ENCODE measurements at places on chromosomes 3 and 15.

DNA sequence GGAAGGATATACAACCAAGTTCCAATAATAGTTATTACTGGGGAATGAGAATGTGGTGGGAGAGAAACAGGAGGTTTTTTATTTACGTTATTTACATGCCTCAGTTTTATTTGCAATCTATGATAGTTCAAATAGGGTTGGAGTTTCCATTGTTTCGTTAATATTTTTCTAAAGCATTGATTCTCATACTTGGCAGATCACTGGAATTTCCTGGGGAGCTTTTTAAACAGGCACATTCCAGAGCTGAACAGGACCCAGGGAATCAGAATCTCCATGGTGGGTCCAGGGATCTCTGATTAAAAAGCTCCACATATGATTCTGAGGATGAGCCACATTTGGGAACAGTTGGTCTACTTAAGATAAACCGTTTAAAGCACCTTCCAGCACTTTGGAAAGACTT lies 123.9 kb downstream of the IL20RB start:
- no peak for DNase-seq

- DNase-seq: no peak
Observed at GRCh38 chr3:126867190-126867862, 115.6 kb upstream of the PLXNA1 start.

GRCh38 chr3:47227678-47228077 lies 54.9 kb downstream of the KIF9 start:
- no peak for DNase-seq

GRCh38 chr15:100464888-100465287 lies 63.9 kb downstream of the CERS3 start:
- no peak for DNase-seq

GRCh38 chr15:69755551-69756310 lies 303.1 kb downstream of the RPLP1 start:
- DNase-seq: peak; percentile 91

DNA sequence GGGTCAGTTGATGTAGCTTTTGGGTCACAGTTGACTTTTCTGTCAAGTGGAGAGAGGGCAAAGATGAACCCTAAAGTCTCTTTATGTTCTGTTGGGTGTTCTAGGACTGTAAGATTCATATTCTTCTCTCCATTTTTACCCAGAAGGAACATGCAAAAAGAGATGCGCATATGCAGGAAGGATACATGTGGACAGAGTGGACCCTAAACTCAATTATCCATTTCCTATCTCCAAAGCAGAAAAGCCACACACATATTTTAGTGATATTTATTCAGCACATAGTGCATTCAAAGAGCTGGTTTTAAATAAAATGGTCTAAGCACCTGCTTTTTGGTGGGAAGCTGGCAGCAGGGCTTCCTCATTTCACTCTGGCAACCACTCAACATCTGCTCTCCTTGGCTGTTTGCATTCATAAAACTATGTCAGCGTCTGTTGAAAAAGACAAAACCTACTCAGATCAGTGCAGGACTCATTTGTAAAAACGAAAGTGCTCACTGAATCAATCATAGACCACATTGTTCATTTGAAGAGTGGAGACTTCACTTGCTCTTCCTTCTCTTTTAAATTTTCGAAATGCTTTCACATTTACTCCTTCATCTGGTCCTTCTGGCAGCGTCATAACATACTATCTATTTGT lies 96.6 kb downstream of the SEMA6D start:
- no peak for DNase-seq

GRCh38 chr3:177842743-177843734 lies 645.8 kb upstream of the TBL1XR1 start:
- DNase-seq: no peak

DNA sequence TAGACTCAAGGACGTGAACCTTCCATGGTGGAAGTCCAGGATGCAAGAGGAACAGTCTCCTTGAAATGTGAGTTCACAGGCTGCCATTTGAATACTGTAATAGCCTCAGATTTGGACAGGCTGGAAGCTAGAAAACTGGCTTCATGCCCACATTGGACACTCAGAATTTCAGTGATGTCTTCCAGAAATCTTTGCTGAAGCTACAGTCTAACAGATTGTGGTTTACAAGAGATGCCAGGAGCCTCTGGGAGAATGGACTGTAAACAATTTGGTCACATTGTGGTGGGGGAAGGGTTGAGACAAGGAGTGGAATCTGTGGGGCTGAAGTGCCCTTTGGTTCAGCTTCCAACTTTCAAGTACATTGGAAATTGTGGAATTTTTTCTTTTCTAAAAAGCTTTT lies 252.0 kb upstream of the PROK2 start:
- no peak for DNase-seq

DNA sequence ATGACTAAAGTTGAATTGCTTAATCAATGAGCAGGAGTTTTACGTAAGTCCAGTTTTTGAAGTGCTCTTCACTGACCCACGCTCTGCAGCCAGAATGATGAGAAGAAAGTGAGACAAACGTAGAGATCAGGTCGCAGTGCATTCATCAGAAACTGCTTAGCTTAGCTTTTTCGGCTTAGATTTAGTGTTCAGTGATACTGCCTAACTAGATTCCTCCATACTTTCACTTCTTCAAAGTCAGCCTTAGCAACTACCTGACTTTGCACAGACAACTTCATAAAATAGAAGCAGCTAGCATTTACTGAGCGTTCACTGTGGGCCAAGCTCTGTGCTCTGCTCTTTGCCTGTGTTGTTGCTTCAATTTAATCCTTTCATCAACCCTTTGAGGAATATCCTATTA lies 116.1 kb downstream of the KCNH8 start:
- no peak for DNase-seq

GRCh38 chr15:57533448-57533799 lies 58.3 kb upstream of the MYZAP start:
- no peak for DNase-seq

GRCh38 chr3:34140616-34141015 lies 342.2 kb downstream of the PDCD6IP start:
- no peak for DNase-seq

- peak; percentile 82 for DNase-seq
Observed at GRCh38 chr3:33115024-33115768, 1.4 kb downstream of the CRTAP start.

GRCh38 chr15:78628227-78628626 lies 7.4 kb upstream of the CHRNA3 start:
- no peak for DNase-seq

DNA sequence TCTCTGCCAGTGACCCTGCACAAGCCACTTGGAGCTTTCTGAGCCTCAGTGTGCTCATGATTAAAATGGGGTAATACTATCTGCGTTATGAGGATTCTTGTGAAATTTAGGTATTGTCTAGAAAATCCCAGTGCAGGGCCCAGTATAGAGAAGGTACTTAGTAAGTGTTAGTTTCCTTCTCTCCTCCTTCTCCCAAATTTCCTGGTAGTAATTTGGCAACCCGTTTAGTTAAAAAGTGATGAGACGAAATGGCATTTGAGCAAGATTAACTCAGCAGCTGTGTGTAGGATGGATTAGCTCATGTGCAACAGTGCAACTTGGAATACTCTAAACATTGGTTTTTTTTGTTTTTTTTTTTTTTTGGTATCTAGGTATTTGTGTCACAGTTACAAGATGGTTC lies 84.6 kb downstream of the SLCO3A1 start:
- DNase-seq: no peak

DNA sequence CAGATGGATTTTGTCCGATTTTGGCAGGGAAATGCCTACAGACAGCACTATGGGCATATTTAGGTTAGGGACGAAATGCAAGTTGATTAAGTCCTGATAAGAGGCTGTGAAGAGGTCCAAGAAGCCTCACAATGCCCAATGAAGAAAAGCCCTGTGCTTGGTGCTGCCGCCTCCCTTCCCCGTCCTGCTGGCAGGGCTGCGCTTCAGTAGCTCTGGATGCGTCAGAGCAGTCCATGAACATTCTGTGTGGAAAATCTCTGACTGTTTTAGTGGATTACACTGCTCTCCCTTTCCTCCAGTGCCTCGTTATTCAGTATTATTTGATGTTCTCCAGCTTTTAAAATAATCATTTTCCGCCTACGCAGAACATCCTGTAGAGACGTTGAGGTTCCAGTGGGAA lies 39.6 kb downstream of the MLH1 start:
- no peak for DNase-seq

GRCh38 chr3:152054315-152054714 lies 180.9 kb downstream of the SUCNR1 start:
- DNase-seq: no peak

- DNase-seq: no peak
Observed at GRCh38 chr15:90982135-90982534, 12.2 kb downstream of the PRC1 start.

DNA sequence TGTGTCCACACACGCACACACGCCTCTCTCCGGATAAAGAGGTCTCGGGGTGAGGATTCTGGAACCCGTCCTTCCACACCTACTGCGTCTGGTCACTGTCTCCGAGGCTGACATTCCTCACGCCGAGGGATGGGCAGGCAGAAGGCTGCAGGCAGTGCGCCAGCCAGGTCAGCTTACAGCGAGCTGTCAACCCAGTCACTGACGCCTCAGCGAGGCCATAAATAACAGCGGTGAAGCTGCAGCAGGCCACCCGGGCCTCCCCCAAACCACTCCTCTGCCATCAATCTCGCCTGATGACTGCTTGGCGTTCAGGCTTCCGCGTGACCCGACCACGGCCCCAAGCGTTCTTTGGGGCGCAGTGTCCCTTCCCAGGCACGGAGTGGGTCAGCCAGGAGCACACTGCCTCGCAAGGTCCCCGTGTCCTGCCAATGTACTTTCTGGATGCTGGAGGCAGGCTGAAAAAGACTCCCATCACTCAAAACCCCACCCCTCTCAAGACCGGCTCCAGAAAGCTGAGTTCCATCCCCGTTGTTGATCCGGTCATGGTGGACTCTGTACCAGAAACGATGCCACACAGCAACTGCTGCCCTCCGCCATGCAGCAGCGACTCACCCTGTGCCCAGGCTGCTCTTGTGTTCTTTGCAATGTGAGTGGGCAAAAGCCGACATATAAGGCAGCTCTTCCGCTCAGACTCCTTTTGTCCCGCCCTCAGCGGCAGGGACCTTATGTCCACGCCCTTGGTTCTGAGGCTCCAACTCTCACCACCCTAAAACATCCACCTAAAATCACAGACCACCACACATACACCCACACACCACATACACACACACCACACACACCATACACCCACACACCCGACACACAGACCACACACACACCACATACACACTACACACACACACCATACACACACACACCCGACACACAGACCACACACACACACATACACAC lies 27.1 kb downstream of the CPN2 start:
- no peak for DNase-seq

DNA sequence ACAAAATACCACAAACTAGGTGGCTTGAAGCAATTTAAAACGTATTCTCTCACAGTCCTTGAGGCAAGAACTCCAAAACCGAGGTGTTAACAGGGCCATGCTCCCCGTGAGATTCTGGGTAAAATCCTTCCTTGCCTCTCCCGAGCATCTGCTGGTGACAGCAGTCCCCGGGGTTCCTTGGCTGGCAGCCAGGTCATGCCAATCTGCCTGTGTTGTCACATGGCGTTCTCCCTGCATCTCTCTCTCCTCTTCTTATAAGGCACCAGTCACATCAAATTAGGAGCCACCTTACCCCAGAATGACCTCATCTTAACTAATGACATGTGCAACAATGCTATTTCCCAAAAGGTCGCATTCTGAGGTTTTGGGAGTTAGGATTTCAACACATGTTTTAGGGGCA lies 26.3 kb upstream of the LRRN1 start:
- DNase-seq: no peak

DNA sequence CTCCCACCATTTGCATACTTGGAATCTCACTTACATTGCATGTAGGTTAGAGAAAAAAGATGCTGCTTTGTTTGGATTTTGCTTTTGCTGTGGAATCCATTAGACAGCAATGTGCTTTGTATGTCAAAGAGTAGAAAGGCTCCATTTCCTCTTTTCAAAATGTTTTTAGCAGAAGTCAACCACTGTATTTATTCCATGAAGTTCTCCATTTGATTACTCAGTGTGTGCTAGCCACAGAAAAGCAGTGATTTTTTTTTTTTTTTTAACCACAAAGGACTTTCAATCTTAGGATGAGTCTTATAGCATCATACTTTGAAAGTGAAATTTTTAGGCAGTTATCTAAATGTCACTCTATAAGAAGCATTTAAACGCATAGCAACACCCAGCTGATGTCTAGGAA lies 285.0 kb upstream of the ADAMTS9 start:
- no peak for DNase-seq

GRCh38 chr3:59424268-59425010 lies 374.6 kb upstream of the CFAP20DC start:
- DNase-seq: peak; percentile 24

DNA sequence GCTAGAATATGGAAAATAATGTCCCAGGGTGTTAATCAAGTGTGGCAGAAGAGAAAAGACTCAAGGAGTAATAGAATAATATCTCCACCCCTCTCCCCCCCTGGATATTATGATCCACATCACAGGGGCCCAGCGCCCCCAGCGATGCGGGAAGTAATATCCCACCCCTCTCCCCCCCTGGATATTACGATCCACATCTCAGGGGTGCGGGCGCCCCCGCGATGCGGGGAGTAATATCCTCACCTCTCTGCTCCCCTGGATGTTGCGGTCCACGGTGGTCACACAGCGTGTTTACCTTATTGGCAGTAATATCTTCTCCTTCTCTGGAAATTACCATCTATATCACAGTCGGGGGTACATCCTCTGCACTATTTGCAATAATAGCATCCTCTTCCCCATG lies 97.1 kb upstream of the OSBPL11 start:
- DNase-seq: no peak

DNA sequence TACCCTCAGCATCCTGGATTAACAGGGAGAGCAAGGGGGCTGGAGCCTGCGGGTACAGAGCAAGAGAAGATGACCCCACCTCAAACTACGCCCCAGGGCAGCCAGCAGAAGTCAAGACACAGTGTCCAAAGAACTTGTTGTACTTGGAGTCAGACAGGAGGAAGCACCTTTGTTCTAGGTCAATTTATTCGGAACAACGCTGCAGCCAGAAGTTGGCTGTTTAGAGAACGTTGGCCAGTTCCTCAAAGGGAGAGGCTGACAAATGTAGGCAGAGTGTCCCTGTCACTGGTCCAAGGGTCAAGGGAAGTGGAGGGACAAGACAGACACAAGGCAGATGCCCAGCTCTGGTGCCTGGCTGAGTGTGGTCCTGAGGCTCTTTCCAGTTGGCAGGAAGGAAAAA lies 32.1 kb upstream of the PIAS1 start:
- DNase-seq: no peak

- no peak for DNase-seq
Observed at GRCh38 chr3:71389911-71390573, 193.5 kb downstream of the FOXP1 start.

GRCh38 chr3:45596290-45596791 lies 1.8 kb downstream of the LIMD1 start:
- no peak for DNase-seq

DNA sequence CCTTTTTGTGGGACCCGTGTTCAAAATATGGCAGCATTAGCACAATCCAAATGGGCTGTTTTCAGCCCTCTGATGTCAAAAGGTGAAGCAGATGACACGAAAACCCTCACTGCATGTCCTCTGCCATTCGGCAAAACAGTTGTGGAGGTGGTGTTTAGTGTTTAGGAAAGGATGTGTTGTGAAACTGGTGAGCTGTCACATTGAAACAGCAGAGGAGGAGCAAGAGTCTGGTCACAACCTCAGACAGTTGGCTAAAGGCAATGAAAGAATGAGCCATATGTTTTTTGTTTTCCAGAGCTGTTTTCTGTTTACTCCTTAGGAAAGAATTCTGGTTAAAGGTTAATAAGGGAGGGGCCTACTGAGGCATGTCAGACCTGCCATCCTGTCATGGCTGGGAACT lies 140.7 kb downstream of the VPS8 start:
- DNase-seq: no peak
